ENCODE measurements at places on chromosomes 3 and 15. TPM values are rescaled to one million over a fixed set of nuclear protein-coding genes. Genes with fewer than 3 reads are reported as not detected.
A peak's percentile ranks its signal among the peaks of the same experiment; 100 is the strongest.

Gene ITPKA
- 0.44 TPM for total RNA-seq

Gene LRTM1
- not detected for total RNA-seq

Gene SOX2
- total RNA-seq = not detected

Gene KCNMB3
- 0.59 TPM for total RNA-seq

Gene NCEH1
- 9.1 TPM for total RNA-seq

Gene CCPG1
- 14.2 TPM for total RNA-seq

Gene KBTBD8
- total RNA-seq = 21.9 TPM

Gene UCN2
- not detected for total RNA-seq

Gene SLC27A2
- total RNA-seq = 18.6 TPM

Gene CPOX
- 79.9 TPM for total RNA-seq

Gene CYP19A1
- total RNA-seq = not detected

Gene TMEM207
- total RNA-seq = not detected

Gene FBXL2
- total RNA-seq = not detected

Gene INKA1
- total RNA-seq = 1.7 TPM

Gene A4GNT
- not detected for total RNA-seq

Gene FANCD2OS
- total RNA-seq = not detected

GRCh38 chr3:150317469-150317868 lies 90.6 kb upstream of the TSC22D2 start:
- DNase-seq = no peak

DNA sequence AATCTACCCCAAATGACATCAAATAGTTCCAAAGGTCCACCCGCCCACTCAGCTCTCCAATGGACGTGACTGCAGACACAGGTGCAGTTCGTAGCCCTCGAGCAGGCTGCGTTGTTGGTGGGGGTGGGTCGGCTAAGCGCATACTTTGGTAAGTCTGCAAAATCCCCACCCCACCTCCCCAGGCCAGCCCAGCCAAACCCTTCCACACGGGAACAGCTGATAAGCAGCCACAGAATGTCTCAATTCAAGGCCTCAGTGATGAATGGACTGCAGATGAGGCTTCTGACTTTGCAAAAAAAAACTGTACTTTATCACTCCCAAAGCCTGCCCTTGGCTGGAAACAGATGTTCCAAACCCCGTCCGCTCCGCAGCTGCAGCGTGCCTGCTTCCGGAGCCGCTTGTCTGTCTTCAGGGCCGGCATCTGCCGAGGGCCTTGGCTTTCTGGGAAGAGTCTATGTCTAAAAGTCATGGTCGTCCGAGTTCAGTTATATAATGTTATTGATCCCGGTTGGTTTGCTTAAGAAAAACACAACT lies 38.2 kb downstream of the PCSK6 start:
- no peak for DNase-seq

GRCh38 chr3:184691397-184692231 lies 20.2 kb downstream of the MAGEF1 start:
- DNase-seq = no peak

GRCh38 chr3:184234224-184234623 lies 4.8 kb downstream of the VWA5B2 start:
- DNase-seq = no peak

DNA sequence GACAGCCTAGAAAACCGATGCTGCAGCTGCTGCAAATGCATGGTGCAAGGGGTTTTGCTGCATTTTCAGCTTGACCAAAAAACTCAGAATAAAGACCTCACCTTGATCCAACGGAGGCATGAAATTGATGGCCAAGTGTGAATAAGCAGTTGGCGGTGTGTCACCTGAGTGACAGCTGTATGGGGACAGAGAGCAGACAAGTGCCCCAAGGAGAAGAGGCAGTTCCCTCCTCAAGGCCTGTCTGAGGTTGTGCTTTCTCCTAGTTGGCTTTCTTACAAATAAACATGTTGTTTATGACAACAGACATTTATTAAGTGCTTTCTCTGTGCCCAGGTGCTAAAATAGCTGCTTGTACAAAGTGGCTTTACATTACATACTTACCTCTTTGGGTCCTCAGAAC lies 10.3 kb downstream of the PGPEP1L start:
- DNase-seq = no peak

GRCh38 chr3:9345041-9345440 lies 17.8 kb upstream of the THUMPD3 start:
- no peak for DNase-seq

- no peak for DNase-seq
Measured at GRCh38 chr15:31136016-31136415, 34.5 kb upstream of the TRPM1 start.

GRCh38 chr3:136473716-136474326 lies 223.7 kb downstream of the PCCB start:
- no peak for DNase-seq

GRCh38 chr3:168459226-168459784 lies 363.6 kb upstream of the GOLIM4 start:
- no peak for DNase-seq

DNA sequence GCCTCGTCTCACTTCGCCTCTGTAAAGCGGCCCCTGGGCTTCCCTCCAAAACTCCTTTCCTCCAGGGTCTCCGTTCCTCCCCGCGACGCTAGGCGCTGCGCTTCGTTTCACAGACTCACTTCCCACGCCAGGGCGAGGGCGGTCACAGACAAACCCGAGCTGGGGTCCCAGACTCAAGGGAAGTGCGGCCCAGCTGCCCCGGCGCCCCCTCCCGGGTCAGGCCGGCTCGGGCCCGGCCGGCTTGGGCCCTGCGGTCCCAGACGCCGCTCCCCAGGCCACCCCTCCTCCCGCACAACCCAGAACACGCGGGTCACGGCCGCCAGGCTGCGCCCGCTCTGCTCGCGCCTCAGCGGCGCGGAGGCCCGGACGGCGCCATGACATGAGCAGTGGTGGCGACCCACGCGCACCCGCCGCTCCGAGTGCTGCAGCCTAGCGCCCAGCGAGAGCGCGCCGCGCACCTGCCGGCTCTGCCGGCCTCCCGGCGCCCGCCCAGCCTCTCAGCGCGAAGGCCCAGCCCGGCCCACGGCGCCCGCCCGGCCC lies 547 bp downstream of the NUP210 start:
- DNase-seq = peak; percentile 47

GRCh38 chr15:51403072-51403878 lies 61.8 kb downstream of the GLDN start:
- DNase-seq = no peak

DNA sequence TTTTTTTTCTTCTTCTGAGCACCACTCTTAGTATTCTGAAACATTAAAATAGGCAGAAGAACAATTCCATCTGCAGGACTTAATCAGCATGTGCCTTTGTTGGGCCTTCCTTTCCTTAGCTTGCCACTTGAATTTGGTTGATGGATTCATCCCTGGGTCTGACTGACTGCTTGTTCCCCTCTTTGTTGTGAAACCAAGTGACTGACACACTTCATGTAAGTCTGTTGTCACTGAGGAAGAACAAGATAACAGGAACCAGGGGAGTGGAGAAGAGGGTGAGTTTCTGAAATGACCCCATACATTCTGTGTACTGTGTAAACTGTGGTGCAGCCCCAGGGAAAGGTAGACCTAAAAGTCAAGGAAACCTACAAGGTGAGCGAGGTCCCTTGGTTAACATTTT lies 188.7 kb upstream of the TBC1D5 start:
- DNase-seq = no peak

DNA sequence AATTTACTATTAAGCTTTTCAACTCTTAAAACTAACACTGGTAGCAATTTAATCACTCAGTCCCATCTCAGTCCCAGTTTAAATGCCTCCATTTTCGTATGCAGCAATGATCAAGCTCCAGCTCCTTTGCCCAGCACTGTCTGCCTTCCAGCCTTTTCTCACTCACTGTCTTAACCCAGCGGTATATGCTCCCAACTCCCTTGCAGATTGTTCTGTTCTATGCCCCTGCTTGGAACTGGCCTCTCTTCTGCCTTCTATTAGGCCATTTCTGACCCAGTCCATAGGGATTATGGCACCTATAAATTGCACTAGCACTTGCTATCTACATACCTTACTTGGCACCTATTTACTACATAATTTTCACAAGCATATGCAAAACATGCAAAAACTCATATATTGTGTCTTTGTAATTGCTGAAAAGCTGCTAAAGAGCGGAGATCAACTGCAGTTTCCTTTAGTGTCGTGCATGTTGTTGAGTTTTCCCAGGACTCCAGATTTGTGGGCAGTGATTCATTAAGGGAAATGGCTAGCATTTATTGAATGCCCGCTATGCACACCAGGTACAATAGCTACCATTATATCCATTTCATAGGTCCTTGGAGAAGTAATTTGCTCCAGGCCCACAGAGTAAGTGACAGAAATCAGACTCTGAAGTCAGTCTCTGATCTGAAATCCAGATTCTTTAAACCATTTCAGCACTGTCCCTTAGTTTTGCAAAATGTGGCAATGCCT lies 24.4 kb downstream of the CRBN start:
- DNase-seq = no peak

- no peak for DNase-seq
Measured at GRCh38 chr3:152314677-152315353, 46.1 kb downstream of the MBNL1 start.

DNA sequence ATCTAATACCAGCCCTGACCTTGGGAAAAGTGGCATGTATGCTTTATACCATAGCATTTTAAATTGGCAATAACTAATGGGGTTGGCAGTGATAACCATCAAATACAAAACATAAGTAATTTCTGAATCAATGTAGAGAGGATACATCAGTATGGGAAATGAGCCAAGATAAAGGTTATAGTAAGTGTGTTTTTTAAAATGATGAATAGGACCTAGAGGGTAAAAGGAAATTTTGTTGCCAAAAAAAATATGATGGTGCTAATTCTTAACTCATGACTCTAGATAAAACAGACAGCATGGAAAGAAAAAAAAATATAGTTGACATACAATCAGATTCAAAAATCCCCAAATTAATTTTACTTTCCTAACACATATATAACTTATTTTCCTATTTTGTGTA lies 75.4 kb upstream of the ROBO1 start:
- no peak for DNase-seq

DNA sequence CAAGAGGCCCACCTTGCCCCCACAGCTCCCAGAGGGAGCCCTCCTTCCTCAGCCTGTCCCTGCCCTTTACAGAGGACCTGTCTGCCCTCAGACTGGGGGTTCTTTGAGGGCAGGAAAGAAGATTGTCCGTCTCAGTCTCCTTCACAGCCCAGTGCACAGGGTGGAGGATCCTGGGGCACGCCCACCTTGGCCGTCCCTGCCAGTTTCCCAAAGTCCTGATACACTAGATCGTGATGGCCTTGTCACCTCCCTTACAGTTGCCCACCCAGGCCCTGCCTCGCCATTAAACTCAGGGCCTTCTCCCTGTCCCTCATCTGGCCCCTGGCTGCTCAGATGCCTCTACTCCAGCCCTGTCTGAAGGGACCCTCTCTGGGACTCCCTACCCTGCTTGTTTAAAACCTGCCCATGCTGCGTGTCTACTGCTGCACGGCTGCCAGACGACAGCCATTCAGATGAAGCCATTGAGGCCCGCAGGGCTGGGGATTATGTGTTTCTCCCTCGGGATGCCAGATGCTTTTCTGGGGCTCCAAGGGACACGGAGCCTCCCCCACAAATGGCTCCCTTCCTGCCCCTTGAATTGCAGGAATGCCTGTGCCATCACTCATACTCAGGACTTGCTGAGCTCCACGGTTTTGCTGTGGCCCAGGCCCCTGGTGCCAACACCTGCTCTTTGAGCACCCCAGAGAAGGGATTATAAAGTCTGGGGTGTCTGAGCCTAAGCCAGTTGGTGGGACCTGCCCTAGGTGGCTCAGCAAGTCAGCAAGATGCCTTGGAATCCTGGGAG lies 27.8 kb downstream of the ACSBG1 start:
- DNase-seq = no peak

DNA sequence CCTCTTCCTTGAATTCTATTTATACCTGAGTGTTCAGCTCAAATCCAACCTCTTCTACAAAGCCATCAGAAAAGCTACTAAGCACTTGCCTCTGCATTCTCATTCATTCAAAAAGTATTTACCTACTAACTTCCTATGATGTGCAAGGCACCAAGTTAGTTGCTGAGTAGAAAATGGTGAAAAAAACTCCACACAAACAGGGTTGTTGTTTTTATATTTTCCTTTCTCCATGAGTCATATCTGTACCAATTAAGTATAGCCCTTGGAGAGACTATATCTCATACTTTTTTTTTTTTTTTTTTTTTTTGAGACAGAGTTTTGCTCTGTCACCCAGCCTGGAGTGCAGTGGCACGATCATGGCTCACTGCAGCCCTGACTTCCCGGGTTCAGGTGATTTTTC lies 67.7 kb downstream of the IGF2BP2 start:
- no peak for DNase-seq

GRCh38 chr3:114389156-114389555 lies 95.3 kb downstream of the TIGIT start:
- DNase-seq = peak; percentile 7

DNA sequence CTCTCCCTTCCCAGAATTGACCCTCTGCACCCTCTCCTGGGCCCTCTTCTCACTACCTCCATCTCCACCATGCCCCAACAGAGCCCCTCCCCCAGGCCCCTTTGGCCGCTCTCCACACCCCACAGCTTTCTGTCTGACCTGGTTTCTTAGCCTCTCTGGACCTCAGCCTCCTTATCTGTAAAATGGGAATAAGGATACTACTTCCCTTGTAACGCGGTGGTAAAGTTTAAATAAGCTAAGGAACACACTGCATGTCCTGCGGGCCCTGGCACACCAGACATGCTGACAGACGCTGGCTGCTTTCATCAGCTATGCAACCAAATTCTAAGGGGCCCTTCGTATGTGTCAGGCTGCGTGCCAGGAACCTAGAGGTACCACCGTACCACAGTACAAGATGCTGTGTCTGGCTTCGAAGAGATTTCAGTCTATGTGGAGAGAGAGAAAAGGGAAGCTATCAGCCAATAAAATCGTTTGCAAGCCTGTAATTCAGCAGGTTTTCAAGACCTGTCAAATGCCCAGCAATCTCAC lies 777 bp upstream of the SLC51A start:
- no peak for DNase-seq

- DNase-seq = no peak
Measured at GRCh38 chr3:42635111-42635510, 18.4 kb upstream of the ZBTB47 start.

DNA sequence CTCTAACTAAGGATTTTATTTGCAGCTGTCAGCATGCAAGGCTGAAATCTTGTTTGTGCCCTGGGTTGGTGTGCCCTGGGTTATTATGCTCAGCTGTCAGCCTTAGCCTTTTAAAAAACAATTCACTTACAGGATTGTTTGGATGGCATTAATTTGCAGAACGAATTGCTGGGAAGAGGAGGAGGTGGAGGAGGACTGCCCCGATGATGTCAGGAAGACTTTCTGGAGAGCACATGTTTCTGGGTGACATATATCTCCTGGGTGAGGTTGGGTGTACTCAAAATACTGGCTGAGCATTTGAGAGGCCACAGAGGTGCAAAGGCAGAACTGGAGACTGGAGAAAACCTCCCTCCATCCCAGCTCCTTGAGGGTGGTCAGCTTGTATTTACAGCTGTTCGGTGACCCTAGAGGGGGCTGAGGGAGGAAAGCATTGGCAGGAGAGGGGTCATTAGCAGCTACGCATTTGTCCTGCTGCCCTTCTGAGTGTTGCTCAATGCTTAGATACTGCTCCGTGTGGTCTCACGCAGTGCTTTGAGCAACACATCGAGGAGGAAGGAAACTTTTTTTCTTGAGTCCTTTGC lies 59.8 kb upstream of the PSMD6 start:
- DNase-seq = no peak

GRCh38 chr15:39172380-39173281 lies 408.2 kb upstream of the THBS1 start:
- no peak for DNase-seq
